ENCODE measurements at places on chromosomes 2 and 18.

GRCh38 chr2:120508567-120509041 is 162.7 kb downstream of the INHBB start:
- no peak for DNase-seq

DNA sequence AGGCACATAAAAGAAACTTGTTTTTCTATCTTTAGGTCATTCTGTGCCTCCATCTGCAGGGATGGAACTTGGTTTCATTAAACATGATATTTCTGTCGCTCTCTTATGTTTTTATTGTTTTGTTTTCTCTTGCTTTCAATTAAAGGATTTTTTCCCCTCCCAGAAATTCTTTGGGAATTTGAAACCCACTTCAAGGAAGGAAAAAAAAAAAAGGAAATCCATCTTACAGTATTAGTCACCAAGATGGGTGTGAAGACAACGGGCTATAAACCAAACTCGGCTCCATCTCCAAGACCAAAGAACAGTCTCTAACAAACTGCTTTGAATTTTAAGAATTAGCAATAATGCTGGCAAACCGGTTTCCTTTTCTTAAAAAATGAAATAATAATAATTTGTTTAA is 244.1 kb downstream of the BCL11A start:
- DNase-seq, result no peak

GRCh38 chr2:37635504-37636380 is 35.7 kb downstream of the CDC42EP3 start:
- no peak for DNase-seq

DNA sequence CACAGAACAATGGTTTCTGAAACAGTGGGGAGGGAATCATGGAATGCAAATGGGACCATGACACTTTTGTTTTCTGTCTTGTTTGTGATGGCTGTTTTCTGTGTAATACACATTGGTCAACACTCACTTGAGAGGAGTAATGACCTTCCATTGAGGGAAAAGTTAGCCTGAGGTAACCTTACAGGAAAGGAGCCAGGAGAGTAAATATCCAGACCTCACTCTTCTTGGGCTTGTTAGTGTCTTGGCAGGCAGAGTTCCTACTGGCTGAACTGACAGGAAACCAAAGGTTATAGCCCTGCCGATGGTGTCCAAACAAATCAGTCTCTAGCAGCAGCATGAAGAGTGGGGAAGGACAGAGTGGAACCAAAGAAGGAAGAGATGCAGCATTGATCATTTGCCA is 17.2 kb upstream of the RPRM start:
- DNase-seq, result no peak

- DNase-seq, result no peak
Observed at GRCh38 chr2:236366397-236366796, 102.2 kb upstream of the ASB18 start.

- DNase-seq, result no peak
Observed at GRCh38 chr18:77090546-77091174, 41.9 kb downstream of the MBP start.

DNA sequence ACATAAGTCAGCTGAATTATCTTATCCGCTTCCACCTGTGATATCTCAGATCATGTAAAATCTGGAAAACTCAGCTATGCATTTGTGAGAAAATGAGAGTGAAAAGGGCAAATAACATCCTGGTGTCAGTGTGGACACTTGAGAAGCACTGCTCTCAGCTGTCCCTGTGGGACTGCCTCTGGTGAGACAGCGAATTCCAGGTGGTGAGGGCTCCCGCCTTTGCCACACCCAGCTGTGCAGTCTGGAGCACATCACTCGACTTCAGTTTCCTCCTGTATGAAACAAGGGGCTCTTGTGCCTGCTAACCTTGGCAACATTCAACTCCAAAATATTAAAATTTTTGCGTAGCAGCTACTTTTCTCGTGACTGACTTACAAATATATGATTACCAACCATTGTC is 194.9 kb upstream of the BOD1L2 start:
- DNase-seq, result peak; percentile 2

- no peak for DNase-seq
Observed at GRCh38 chr2:219538504-219538951, 5.1 kb downstream of the CHPF start.

GRCh38 chr2:224657349-224657748 is 58.8 kb downstream of the CCDC195 start:
- DNase-seq, result no peak

- peak; percentile 3 for DNase-seq
Observed at GRCh38 chr2:23669413-23670244, 257.3 kb downstream of the ATAD2B start.

GRCh38 chr2:29509397-29509796 is 394.2 kb downstream of the CLIP4 start:
- peak; percentile 79 for DNase-seq

GRCh38 chr18:6757931-6758330 is 28.4 kb downstream of the ARHGAP28 start:
- DNase-seq, result no peak

- DNase-seq, result no peak
Observed at GRCh38 chr2:207478572-207478971, 51.2 kb upstream of the CREB1 start.

- peak; percentile 73 for DNase-seq
Observed at GRCh38 chr2:64698668-64699444, 45.1 kb upstream of the SERTAD2 start.

GRCh38 chr2:60764736-60765534 is 8.9 kb downstream of the PAPOLG start:
- no peak for DNase-seq

DNA sequence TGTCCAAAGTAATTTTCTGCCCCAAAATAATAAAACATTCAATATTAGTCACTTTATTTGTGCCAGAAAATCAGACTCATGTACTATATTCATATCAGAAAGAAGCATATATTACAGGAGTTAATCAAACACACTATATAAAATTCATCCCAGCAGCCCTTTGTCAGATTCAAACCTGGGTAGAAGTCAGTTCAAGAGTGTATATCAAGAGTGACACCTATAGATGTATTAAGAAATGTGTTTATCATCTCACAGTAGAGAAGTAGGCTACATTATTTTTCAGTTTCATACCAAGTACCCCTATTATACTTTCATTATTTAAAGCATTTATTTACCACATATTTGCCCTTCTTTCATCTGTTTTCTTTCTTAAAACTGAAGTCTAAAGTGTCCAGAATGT is 193.2 kb upstream of the DDX18 start:
- DNase-seq, result no peak

GRCh38 chr18:7360606-7361170 is 129.8 kb downstream of the LRRC30 start:
- DNase-seq, result no peak

DNA sequence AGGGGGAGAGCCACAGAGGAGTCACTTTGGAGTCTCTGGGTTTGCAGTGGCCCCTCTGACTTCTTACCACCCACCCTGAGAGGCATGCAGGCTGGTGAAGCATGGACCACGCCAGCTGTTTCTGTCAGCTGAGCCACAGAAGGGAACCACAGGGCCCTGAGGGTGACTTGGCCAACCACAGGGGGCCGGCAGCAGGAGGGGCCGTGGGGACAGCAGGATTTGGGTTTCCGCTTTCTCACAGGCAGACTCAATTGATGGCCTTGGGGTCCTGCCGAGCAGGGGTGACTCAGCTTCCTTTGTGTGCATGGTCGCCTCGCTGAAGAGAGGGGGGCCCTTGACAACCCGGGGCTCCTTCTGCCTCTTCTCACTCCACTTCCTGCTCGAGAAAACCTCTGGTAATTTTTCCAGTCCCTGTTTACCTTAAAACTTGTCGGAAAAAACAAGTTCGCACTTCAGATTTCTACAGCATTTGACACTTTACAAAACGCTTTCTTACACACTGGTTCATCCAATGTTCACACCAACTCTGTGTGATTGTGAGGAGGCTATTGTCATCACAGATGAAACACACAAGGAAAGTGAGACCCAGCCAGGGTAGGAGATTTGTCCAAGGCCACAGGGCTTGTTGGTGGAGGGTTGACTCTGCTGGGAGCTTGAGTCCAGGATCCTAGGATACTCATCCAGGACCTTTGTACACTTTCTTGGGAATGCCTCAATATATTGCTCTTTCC is 311.2 kb downstream of the LPIN1 start:
- no peak for DNase-seq

- no peak for DNase-seq
Observed at GRCh38 chr2:38474021-38474456, 97.0 kb upstream of the ATL2 start.

GRCh38 chr2:60125611-60126426 is 427.6 kb downstream of the BCL11A start:
- no peak for DNase-seq

DNA sequence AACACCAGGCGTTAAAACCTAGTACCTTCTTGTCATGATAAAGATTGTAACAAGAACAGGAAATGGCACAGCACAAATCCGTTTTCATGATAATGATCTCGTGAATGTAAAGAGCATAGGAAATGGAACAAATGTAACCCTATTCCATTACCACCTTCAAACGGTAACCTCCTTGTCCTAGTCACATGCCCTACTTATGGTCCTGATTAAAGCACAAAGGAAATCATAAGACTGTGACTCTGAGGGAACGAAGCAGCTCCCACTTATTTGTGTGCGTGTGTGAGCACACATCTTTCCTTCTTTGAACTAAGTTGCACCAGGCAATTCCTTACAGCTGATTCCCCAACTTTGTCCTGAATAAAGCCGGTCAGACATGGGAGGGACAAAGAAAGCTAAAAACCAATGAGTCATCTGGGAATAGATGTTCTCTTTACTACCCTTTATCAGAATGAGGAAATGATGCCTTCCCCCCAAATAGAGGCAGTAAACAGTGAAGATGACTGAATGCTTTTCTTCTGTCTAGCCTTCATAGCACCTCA is 192.6 kb downstream of the IKZF2 start:
- DNase-seq, result peak; percentile 10

- DNase-seq, result no peak
Observed at GRCh38 chr18:13605477-13605876, 120.9 kb downstream of the FAM210A start.

GRCh38 chr2:234826681-234827080 is 125.1 kb upstream of the SH3BP4 start:
- DNase-seq, result no peak

DNA sequence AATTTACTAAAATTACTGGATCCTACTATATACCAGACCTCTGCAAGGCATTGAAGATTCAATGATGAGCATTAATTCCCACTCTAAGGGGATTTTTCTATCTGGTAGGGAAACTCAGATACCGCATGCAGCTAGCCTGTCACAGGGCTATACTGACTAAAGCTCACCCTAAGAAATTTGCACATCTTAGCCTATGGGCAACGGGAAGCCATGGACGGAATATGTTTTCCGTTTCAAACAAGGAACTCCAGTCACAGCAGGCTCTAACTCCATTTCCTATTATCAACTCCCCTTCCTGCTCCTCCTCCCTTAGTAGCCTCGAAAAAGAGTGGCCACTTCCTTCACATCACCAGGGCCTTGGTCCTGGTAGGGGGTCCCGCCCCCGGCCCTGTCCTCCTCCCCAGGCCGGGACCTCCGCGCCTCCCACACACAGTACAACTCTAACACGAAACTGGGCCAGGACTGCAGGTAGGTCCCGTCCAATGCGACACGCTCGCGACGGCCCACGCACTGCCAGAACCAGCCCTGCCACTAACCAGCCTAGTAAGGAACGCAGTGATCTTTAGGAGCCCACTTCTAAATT is 659 bp upstream of the COX5B start:
- DNase-seq, result no peak

DNA sequence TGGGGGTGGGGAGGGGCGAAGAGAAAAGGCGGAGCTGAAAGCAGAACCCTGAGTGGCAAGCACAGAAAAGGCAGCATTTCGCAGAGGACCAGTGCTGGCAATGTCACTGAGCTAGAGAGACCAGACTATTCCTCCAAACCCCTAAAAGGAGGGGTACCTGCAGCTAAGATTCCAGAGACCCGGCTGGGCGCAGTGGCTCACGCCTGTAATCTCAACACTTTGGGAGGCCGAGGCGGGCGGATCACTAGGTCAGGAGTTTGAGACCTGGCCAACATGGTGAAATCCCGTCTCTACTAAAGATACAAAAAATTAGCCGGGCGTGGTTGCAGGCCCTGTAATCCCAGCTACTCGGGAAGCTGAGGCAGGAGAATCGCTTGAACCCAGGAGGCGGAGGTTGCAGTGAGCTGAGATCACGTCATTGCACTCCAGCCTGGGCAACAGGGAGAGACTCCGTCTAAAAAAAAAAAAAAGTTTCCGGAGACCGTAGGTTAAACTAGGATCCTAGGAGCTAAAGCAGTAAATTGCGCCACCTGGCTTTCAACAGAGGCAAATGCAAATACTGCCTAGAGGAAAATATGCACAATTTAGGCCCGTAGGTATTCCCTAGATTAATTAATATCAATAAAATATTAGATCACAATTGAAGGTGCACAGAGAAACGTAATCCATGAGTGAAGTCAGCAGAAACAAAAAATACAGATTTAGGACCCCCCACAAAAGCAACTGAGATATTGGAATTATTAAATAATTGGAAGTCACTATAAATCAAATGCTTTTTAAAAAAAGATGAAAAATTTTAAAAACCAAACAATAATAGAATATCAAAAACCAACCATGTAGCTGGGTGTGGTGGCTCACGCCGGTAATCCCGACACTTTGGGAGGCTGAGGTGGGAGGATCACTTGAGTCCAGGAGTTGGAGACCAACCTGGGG is 4.9 kb downstream of the UCN start:
- peak; percentile 71 for DNase-seq

DNA sequence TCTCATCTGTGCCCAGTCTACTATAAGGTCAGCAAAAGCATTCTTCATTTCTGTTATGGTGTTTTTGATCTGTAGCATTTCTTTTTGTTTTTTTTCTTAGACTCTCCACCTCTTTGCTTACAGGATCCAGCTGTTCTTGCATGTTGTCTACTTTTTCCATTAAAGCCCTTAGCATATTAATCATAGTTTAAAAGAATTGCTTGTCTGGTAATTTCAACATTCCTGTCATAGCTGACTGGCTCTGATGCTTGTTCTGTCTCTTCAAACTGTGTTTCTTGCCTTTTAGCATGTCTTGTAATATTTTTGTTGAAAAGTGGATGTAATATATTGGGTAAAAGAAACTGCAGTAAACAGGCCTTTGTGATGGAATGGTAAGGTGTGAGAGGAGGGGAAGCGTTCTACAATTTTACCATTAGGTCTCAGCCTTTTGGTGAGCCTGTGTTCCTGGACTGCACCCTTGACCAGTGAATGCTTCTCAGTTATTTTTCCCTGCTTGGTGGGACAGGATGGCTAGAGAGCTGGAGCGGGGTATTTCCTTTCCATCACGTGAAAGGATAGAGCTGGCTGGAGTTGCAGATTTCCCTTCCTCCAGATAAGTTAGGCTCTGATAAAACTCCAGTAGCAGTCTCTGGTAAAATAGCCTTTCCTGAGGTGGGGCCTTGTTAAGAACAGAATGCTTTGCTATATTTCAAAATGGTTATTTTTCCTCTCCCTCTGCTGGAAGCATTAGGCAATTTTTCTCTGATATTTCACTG is 65.4 kb downstream of the PLA2R1 start:
- no peak for DNase-seq

- DNase-seq, result no peak
Observed at GRCh38 chr2:232920055-232920454, 50.0 kb downstream of the SNORC start.

DNA sequence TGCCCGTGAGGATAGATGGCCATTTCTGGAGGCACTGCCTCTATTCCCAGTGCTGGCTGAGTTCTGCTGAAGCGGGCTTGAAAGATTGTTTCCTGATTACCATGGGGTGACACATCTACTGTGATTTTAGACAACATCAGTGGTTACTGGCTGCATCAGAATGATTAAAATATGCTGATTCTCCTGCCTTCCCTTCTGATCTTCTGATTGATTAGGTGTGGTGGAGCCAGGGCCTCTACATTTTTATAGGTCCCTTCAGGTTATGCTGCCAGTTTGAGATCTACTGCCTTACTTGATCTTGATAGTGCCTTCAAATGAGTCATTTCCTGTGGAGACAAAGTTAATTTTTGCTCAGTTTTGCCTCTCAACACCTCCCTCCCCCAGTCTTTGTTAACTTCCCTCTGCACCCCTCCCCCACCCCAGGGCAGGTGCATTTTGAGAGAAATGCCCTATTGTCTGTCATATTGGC is 31.6 kb upstream of the SNORC start:
- peak; percentile 19 for DNase-seq

Measured in COLO829 (cell line).